ENCODE measurements at places on chromosomes 1 and 21.

- no peak for DNase-seq
Observed at GRCh38 chr1:184389446-184389845, 2.6 kb downstream of the C1orf21 start.

DNA sequence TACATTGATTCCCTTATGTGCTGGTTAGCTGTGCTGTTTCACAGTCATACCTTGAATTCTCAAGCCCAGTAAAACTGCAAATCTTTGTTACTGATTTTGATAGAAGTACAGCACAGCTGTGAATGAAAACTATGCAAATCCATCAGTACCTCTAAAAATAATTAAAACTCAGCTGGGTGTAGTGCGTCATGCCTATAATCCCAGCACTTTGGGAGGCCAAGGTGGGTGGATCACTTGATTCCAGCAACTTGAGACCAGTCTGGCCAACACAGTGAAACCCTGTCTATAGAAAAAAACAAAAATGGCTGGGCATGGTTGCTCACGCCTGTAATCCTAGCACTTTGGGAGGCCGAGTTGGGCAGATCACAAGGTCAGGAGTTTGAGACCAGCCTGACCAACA lies 61.2 kb downstream of the NUP210L start:
- no peak for DNase-seq

DNA sequence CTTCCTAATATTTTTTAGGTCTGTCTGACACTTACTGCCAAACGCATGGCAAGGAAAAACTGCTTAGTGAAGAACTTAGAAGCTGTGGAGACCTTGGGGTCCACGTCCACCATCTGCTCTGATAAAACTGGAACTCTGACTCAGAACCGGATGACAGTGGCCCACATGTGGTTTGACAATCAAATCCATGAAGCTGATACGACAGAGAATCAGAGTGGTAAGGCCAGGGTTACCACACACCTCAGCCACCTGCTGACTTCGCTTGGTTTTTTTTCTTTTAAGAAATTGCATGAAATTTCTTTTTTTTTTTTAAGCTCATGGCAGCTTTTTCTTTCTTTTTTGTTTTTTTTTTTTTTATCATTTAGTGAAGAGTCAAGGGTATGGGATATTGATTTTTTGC lies 17.2 kb downstream of the ATP1A1 start:
- no peak for DNase-seq

- DNase-seq = no peak
Observed at GRCh38 chr21:28828981-28829380, 163.7 kb downstream of the LTN1 start.

- no peak for DNase-seq
Observed at GRCh38 chr1:201715351-201715750, 113.6 kb upstream of the IPO9 start.

DNA sequence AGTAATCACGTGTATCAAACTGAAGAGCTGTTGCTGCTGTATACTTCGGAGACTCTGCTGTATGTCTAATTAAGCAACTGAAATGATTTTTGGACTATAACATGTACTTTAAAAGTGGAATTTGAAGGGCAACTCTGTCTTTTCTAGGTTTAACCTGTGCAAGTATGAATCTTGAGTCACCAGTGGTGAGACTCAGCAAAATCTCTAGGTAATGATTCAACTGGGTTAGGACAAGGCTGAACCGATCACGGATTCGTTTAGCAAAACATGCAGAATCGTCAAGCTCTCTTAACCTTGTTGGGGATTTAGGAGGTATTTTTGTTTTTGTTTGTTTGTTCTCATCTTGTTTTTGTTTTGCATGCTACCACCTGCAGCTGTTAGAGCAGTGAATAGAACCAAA lies 149.6 kb downstream of the CYYR1 start:
- no peak for DNase-seq

- DNase-seq = no peak
Observed at GRCh38 chr1:26768755-26769154, 19.0 kb upstream of the PIGV start.

DNA sequence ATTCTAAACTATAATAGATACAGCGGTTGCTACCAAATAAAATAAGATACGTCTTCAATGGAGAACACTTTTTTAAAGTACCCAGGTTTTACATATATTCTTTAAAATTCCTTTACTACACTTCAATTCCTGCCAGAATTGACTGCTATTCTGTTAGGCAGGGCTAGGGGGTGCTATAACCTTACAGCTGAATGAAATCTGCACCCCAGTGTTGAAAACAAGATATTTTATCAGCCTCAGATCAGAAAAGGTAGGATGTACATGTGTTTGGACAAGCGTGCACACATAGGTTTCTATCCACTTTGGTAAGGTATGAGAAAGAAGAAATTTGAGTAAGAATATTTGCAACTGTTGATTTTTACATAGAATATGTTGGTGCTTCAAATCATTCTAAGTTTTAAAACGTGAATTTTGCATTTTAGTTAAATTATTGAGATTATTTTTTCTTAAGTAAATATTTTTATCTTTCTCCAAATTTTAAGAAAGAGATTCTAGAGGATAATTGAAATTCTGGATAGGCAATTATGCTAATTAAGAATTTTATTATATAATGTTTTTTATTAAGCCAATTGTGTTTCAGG lies 490.8 kb upstream of the ADGRL4 start:
- peak; percentile 29 for DNase-seq

DNA sequence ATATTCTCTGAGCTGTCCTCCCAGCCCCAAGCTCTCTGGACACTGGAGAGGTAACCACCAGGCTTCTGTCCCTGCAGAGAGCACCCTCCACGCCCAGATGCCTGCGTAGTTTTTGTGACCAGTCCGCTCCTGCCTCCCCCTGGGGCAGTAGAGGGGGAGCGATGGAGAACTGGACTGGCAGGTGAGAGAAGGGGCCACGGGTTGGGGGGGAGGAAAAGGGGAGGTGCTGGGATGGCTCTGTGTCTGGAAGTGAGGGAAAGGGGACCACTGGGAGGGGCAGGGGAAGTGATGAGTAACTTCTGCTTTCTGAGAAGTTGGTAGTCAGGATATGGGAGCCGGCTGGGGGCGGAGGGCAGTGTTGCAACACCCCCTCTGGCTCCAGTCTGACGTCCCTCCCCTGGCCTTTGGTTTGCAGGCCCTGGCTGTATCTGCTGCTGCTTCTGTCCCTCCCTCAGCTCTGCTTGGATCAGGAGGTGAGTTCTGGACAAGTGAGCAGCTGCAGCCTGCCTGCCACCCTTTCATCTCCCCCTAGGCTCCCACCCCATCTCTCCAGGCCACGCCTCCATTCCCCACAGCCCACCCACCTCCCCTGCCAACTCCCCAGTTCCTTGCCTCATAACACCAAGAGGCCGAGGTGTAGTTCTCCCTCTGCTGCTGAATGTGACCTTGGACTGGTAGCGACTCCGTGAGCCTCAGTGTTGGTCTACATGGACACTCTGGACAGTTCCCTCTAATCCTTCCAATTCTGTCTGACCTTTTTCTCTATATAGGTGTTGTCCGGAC lies 3.1 kb downstream of the ADAMTSL4 start:
- DNase-seq = peak; percentile 95

GRCh38 chr1:57550092-57550491 lies 126.2 kb upstream of the DAB1 start:
- DNase-seq = no peak

Data from suppressor macrophage treated with lipopolysaccharide for 4 hours (primary cell).